Vagina (tissue), 2 donors: ENCODE measurements at places on chromosomes 2 and 18.

DNA sequence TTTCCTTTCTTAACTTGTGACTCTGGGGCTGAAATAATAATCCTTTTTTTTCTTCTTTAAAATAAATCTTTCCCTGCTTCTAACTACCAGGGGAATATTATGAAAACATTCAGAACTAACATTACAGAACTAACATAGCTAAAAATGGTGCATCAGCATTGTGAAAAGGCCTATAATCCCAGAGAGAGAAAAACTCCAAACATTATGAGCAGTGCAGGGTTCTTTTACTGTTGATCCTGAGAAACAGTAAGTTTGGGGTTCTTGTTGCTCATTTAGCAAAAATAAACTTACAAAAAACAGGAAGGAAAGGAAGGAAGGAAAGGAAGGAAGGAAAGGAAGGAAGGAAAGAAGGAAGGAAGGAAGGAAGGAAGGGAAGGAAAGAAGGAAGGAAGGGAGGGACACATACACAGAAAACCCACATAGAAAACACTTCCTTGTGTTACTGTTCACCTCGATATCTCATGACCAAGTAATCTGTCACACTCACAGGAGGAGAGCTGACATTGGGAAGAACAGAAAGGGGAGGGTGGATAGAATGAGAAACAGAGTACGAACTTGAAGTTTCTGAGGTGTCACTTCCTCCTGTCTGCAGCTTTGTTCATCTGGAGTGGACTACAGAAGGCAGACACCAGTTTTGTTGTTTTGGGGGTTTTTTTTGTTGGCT is 18.4 kb upstream of the PIK3C3 start:
- no peak for DNase-seq

DNA sequence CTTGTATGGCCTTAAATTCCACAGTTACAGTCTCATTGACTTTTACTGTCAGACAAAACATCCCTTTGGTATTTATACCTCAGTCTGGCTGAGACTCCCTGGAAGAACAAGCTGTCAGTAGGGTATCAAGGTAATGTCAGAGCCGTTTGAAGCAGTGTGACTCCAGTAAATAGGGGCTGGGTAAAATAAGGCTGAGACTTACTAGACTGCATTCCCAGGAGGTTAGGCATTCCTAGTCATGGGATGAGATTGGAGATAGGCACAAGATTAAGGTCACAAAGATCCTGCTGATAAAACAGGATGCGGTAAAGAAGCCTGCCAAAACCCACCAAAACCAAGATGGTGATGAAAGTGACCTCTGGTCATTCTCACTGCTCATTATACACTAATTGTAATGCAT is 219.5 kb upstream of the SKOR2 start:
- DNase-seq = no peak

GRCh38 chr18:21459706-21460286 is 140.7 kb downstream of the ESCO1 start:
- DNase-seq = no peak

- no peak for DNase-seq
These were observed 3.8 kb downstream of the SLC1A4 start for GRCh38 chr2:64992990-64993389.

GRCh38 chr18:73696171-73696570 is 451.5 kb downstream of the FBXO15 start:
- no peak for DNase-seq

DNA sequence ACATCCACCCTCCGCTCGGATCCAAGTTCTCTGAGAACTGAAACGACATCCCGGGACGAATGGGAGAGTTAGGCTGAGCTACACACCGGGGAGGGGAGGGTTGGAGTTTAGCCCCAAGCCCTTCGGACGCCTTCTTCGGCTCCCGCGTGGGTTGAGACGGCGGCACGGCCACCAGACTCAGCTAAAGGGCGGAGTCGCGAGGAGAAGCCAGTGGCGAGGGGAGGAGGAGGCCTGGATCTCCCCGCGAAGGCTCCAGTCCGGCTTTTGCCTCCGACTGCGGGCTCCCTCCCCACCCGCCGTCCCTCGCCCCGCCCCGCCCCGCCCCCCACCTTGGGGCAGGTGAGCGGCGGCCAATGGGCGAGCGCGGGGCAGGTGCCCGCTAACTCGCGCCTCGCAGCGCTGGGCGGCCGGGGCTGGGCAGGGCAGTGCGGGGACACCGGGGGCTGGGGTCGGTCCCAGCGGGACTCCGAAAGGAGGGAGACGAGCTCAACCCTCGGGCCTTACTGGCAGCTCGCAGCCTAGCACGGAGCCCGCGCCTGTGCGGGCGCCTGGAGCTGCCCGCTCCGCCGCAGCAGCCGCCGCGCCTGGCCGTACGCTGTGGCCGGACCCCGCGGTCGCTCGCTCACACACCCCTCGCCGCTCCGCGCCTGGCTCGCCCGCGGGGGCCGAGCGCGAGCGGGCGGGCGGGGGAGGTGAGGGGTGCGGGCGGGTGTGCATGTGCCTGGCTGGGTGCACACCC is at the start of gene EMX1:
Gene EMX1 (plus strand): TSS at position 382 of the 739 bp plus-strand sequence. CDS start 334 bp downstream, at position 716.
- no peak for DNase-seq

DNA sequence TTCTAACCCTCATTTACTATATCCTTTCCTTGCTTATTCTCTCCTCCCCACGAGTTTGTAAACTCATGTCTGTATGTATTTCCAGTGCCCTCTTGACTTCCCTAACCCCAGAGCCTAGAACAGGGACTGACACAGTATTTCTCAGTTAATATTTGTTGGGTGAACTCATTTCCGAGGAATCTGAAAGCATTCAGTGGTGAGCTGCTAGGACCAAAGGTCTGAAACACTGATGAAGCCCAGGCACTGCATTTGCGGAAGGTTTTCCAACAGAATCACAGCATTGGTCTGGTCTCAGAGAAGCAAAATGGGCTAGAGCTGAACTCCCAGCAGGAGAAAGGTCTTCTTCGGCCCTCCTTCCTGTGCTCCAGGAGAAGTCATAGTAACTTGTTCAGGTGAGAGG is 56.8 kb downstream of the SOX11 start:
- no peak for DNase-seq

DNA sequence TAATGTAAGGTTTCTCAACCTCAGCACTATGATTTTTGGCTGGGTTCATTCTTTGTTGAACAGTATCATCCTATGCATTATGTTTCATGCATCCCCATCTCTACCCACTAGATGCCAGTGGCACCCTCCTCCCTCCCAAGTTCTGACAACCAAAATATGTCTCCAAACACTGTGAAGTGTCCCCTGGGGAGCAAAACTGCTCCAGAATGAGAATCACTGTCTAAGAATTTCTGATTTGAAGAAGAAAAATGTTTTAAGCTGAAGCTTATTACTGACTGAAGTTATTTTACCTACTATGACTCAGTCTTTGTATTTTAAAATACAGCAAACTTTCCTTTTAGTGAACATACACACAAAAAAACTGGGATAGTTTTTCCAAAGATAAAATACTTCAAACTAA is 3.4 kb downstream of the THADA start:
- DNase-seq = no peak

DNA sequence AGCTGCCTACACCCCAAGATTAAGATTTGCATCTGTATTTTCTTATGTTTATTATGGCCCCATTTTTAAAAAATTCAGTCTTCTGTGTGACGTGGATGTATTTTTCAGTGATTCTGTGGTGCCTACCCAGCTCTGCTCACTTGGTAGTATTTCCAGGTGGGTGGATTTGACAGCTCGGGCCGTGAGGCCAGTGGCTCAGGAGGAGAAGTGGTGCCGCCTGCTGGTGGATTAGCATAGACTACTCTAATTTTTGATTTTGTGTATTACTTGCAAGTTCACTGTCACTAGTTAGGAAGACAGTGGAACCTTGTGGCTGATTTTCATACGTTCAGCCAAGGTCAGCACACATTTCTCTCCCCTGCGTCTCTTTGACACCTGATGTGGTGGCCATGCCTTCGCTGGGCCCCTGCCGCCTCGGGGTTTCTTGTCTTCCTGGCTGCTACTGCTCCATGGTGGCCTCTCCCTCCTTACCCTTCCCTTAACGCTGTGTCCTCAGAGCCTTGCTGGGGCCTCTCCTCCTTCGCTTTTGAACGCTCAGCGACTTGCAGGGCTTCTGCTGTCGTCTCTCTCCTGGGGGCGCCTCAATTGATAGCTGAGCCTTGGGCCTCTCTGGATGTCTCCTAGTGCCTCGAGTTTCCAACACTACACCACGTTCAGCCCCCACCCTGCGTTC is 89.4 kb downstream of the DGKD start:
- DNase-seq = no peak

GRCh38 chr2:24508878-24509277 is 17.8 kb downstream of the NCOA1 start:
- no peak for DNase-seq

GRCh38 chr18:59562751-59563150 is 134.5 kb downstream of the CCBE1 start:
- no peak for DNase-seq

DNA sequence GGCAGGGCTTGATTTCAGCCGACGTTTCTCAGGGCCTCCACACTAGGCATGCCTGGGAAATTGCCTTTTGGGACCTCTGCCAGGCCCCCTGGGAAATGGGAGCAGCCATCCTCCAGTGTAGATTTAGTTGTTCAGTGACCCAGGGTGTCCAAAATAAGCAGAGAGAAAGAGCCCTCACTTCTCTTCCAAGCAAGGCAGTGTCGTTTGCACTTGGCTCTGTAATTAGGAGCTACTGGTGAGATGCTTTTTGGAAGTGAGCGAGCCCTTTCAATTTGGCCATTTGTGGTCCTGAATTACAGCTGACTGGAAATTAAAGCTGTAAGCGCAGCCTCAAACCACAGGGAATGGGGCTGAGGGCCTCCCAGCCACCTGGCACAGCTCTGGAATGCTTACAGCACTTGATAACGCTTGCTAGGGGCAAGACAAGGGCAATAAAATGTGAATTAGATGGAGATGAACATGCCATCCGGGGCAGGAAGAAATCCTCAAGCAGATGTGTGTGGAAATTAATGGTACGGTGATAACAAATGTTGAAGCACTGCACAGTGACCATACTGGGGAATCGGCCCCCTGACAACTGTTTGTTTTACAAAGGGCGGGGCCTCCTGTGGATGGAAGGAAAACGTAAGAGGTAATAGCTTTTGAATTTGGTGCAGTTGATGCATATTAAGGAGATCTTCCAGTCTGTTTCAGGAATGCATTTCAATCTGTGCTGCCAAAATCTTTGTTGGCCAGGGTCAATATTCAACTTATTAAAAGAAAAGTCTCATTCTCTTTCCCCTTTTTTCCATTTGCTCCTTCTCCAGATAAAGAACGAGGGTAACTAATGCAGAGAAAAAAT is 173.1 kb downstream of the UXS1 start:
- DNase-seq = no peak
